ENCODE measurements at places on chromosomes 11 and 22.

- no peak for DNase-seq
Observed at GRCh38 chr11:88183233-88183632, 8.0 kb upstream of the RAB38 start.

DNA sequence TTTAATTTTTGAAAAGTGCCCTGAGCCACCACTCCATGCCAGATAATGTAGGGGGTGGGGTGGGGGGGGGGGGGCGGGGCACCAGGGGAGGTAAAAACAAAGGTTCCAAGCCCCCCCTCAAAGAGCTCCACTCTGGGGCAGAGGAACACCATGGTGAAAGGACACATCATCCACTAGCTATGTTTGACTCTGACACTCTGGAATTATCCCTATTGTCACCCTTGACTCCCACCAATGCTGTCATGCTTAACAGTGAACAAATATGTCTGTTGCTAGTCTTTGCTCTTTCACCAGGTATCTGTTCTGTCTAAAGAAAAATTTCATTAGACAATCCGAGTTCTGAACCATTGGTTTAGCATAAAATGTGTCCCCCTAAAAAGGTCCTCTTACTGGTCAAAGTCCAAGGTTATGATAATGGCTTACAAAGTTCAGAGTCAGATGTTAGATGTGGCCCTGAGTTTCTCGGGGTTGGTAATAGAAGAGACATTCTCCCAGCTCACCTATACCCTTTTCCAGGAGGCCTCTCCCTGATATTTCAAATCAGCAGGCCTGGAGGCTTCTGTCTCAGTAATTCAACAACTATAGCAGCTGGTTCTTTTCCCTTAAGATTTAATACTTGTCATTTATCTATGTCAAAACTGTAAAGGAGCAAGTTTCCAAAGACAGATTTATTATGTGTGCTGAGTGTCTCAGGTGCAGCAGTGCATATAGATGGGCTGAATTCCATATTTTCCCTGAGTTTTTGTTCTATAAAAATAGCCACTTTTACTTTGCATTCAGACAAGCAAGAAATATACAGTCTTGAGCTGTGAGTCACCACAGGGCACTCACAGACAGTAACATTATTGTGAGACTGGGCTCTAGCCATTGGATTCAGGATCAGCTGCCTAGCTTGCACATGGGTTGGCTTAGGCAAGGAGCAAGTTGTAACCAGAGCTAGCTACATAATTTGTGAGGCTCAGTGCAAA is 174.1 kb downstream of the CSNK2A3 start:
- peak; percentile 43 for DNase-seq

- no peak for DNase-seq
Observed at GRCh38 chr11:116379185-116379828, 393.5 kb downstream of the BUD13 start.

GRCh38 chr11:35103366-35104208 is 35.4 kb upstream of the CD44 start:
- DNase-seq = no peak

GRCh38 chr11:125689274-125689859 is 8.7 kb upstream of the ACRV1 start:
- DNase-seq = no peak

GRCh38 chr11:64107303-64107702 is 58.6 kb downstream of the MACROD1 start:
- no peak for DNase-seq

DNA sequence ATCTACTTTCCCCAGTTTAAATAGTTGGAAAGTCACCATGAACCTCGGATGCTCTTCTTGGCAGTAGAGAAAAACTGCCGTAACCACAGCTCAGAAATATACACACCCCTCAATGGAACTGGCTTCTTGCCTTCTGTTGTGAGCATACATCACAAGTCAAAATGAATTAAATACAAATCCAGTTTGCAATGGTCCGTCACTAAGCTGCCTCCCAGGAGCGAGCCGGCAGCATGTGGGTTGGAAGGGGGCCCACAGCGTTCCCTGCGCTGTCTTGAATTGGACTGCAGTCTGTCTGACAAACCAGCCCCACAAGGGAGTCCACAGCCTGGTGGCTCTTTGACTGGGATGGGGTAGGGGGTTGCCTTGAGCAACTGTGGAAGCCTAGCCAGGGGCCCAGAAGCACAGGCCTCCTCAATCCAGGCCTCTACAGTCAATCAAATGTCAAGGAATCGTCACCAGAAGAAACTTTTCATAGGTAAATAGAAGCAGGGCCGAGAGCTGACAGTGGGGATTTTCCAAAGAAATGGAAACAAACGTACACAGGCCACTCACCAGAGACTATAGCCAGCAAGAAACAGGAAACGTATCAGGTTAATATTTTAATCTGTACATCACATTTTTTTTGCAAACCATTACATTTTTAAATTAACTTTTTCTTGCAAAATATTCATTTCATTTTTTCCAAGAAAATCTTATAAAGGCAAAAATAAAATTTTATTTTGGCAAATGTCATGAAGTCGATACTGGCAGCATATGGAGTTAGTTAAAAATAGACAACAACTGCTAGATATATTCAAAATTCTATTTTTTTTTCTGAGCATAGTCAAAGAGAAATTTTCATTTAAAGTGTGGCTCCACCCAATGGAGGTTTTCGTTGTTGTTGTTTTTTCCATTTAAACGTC is 38.5 kb downstream of the C11orf58 start:
- DNase-seq = no peak

DNA sequence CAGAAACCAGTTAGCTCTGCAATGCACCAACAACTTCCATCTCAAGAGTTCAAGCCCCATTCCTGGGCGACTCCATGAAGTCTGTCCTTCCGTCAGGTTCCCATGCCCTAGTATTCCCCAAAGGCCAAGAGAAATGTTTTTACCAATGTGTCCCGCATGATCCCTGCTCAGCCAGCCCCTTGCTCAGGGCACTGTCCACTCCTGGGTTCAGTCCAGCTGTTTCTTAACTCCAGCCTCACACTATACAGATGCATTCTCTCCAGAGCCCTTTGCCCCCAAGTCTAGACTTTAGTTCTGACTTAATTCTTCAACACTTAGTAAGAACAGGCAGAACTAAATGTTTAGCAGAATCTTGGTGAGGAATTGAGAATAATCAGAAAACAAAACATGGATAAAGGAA is 497.5 kb downstream of the SOX6 start:
- DNase-seq = no peak

DNA sequence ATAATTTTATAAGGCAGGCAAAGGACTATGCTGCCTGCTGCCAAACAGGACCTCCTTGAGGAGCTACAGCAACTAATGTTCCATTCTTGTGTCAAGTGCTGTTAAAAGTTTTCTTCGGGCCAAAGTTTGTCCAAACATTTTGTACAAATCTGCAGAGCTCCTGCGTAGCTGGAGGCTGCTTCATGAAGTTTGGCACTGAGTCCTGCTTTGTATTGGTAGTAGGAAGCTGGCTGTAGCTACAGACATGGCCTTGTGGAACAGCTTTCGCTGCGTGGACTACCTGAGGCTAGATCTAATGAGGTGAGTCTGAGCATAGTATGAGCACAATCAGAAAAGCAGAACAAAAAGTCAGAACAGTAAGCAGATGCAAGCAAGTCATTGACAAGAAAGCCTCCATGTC is 528.1 kb downstream of the DLG2 start:
- no peak for DNase-seq

GRCh38 chr22:31567196-31567595 is 70.9 kb downstream of the SFI1 start:
- DNase-seq = no peak

DNA sequence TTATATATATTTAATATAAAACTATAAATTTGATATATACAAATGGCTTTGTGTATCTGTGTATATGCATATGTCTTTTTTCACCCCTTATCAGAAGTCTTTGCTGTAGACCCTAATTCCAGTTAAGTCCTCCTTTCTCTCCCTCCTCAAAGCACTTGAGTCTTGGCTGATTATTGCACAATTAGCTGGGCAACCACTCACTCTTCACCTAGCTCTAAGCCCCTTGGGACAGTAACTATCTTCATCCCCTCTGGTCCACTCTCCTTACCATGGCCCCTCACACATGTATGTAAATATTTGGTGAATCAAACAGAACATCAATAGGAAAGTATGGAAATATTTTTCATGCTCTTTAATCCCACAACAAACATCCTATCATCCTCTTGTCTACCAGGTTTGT is 909 bp upstream of the OR5B21 start:
- no peak for DNase-seq

GRCh38 chr22:50507991-50508884 is at the start of gene NCAPH2:
NCAPH2 (plus strand) TSS chr22:50508224; CDS start chr22:50508338, 114 bp downstream.
- DNase-seq = peak; percentile 99

- DNase-seq = no peak
Observed at GRCh38 chr11:130829920-130830511, 86.3 kb downstream of the SNX19 start.

All from posterior cingulate gyrus (tissue), 11 donors.